Fibroblast of skin of back (primary cell): ENCODE measurements at places on chromosomes 2 and 18.
A peak's percentile ranks its signal among the peaks of the same experiment; 100 is the strongest.

DNA sequence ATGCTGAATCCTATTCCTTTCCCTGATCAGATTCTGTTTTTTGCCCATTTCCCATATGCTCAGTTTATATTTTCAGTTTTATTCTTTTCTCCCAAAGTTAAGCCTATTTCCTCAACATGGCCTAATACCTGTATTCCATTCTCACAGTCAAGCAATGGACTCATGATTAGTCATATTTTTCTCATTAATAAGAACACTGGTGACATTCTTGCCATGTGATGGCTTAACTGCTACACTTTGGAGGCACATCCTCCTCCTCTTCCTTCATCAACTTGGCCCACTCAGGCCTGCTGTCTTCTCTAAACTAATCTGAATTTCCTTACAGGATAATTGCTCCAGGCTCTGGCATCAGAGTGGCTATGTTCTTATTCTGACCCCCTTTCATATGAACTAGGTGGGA lies 679.2 kb downstream of the NYAP2 start:
- DNase-seq = no peak

DNA sequence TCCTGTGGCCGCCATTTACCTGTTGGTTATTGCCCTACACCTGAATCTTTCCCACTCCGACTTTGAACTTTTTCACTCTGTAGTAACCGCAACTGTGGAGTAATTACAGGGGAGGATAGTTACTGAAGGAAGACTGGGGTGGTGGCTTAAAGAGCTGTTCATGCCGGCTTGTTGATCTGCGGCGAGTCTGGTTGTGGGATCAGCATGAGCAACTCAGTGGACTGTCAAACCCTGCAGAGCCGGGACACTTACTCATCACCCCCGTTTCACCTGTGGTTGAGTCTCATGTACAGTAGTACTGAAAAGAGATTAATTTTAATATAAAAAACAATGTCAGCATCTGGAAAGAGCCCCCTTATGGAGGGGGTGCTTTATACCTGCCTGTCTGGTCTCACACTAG lies 2.1 kb downstream of the ASB1 start:
- DNase-seq = no peak

DNA sequence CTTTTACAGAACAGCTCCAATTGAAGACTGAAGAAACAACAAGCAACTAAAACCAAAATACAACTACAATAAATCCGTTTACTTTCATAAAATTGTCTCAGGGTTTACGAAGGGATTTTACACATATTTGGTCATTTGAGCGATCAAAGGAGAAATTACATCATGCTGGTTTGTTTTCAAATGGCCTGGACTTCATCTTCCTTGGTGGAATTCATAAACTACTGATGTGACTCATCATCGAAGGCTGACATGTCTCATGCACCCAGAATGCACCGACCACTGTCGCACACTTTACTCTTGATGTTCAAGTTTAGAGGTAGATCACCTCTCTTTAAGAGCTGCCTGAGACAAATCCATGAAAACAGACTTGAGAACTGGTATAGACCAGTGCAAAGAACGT lies 25.6 kb upstream of the PMAIP1 start:
- peak; percentile 96 for DNase-seq

DNA sequence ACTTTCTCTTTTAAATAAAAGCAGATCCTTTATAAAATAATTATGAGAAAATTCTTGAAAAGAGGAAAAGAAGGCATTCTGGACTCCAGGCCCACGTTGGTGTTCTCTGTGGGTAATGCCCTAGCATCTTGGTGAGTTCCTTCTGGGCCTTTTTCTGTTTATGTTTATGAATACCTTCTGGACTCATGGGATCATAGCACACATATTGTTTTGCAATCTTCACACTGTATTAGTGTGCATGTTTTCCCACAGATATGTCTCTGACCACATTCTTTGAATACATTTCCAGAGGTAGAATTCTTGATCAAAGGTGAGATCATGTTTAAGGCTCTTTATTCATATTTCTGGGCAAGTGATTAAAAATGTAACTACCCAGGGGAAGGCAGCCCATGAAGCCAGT lies 15.9 kb downstream of the GLI2 start:
- no peak for DNase-seq

GRCh38 chr2:199019898-199020507 lies 437.7 kb downstream of the SATB2 start:
- peak; percentile 36 for DNase-seq

GRCh38 chr2:115910270-115910669 lies 1467.8 kb downstream of the DPP10 start:
- no peak for DNase-seq

GRCh38 chr18:47931718-47932103 lies 1.3 kb upstream of the SMAD2 start:
- DNase-seq = peak; percentile 33

DNA sequence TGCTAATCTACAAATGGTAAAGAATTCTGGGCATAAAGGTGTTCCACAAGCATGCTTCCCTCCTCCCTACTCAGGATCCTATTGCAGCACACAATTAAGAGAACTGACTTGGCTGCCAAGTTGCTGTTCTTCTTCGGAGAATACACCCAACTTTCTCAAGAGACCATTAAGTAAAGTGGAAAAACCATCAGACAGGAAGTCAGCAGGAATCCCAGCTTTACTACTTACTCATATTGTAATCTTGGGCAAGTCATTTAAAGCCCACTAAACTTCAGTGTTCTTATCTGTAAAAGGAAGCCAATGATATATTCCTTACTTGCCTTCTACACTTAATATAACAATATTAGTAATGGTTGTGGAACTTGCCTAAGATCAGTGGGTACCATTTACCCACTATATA lies 37.8 kb downstream of the PSTPIP2 start:
- DNase-seq = peak; percentile 51
